A673 (cell line): ENCODE measurements at places on chromosomes 4 and X. TPM values are rescaled to one million over a fixed set of nuclear protein-coding genes. Genes with fewer than 3 reads are reported as not detected.

The TRIM60 gene
- total RNA-seq: not detected in 2 replicates

The CYSLTR1 gene
- total RNA-seq: 2.1 TPM in 2 replicates

The SPACA5 gene
- not detected in 2 replicates for total RNA-seq

The FAM9C gene
- not detected in 2 replicates for total RNA-seq

The CNGA1 gene
- 0.39 TPM in 1 of 2 replicates, not detected in the other for total RNA-seq

The PCDH7 gene
- total RNA-seq: 218 and 224 TPM in 2 replicates

The MAGEC3 gene
- not detected in 2 replicates for total RNA-seq

The MAGEB2 gene
- not detected in 2 replicates for total RNA-seq

The CTAG1B gene
- not detected in 2 replicates for total RNA-seq

The HERC5 gene
- total RNA-seq: 0.54 and 1.2 TPM in 2 replicates

The MMRN1 gene
- 0.11 and 0.28 TPM in 2 replicates for total RNA-seq

The XKRX gene
- not detected in 2 replicates for total RNA-seq

The ZAR1 gene
- 0.28 TPM in 1 of 2 replicates, not detected in the other for total RNA-seq

The PTCHD1 gene
- total RNA-seq: 0.02 TPM in 1 of 2 replicates, not detected in the other

The ENPP6 gene
- not detected in 2 replicates for total RNA-seq

The HOPX gene
- total RNA-seq: not detected in 2 replicates

The SMR3B gene
- total RNA-seq: 1.7 and 2.0 TPM in 2 replicates

The CCDC149 gene
- 2.8 and 3.1 TPM in 2 replicates for total RNA-seq

The SUPT20HL1 gene
- total RNA-seq: not detected in 2 replicates

The PDGFC gene
- total RNA-seq: 28.0 and 32.6 TPM in 2 replicates

The CXXC4 gene
- total RNA-seq: 1.8 and 2.2 TPM in 2 replicates

The QRFPR gene
- total RNA-seq: 23.6 and 32.2 TPM in 2 replicates

The SPATA18 gene
- total RNA-seq: 0.71 and 0.92 TPM in 2 replicates

The TEX13D gene
- total RNA-seq: 0.42 and 0.47 TPM in 2 replicates

The UGT2A2 gene
- total RNA-seq: not detected in 2 replicates

The SLC6A14 gene
- total RNA-seq: not detected in 2 replicates
